ENCODE measurements at places on chromosomes 6 and 20. TPM values are rescaled to one million over a fixed set of nuclear protein-coding genes. Genes with fewer than 3 reads are reported as not detected.
A peak's percentile ranks its signal among the peaks of the same experiment; 100 is the strongest.

The RALGAPB gene
- total RNA-seq = 36.1 TPM

The DDX43 gene
- 0.30 TPM for total RNA-seq

The TINAG gene
- total RNA-seq = 0.20 TPM

The CCN5 gene
- 0.20 TPM for total RNA-seq

The HTR1E gene
- not detected for total RNA-seq

The SLC44A4 gene
- total RNA-seq = 0.10 TPM

The PRR18 gene
- total RNA-seq = 0.20 TPM

The IFT52 gene
- 37.3 TPM for total RNA-seq

The CDH26 gene
- 6.5 TPM for total RNA-seq

- no peak for DNase-seq
Observed at GRCh38 chr6:136747507-136747906, 44.8 kb downstream of the MAP3K5 start.

GRCh38 chr6:8321671-8322404 is 113.5 kb downstream of the SLC35B3 start:
- no peak for DNase-seq

DNA sequence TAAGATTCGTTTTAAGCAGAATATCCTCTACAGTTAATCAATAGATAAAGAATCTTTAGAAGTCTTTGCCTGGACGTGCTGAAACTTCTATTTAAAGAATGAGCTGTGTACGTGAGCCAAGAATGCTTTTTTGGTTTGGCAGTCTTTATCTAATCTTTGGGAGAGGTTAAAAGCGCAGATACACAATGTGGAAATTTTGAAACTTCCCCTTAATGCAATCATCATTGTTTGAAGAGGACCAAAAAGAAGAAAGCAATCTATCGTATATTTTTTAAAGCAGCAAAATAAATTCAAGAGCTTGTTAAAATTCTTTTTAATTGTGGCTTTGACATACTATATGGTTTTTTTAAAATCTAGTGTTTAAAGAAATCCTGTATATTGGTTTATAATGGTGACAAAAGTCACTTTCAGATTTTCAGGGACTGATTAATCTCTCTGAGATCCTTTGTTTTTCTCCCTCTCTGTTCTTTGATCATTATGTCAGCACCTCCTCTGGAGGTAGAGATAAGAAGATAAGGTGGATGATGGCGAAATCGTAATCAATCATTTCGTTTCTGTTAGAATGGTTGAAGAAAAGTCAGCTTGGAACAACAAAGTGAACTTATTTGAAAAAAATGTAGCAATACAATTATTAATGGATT is 92.1 kb upstream of the FAM184A start:
- peak; percentile 78 for DNase-seq

- no peak for DNase-seq
Observed at GRCh38 chr6:137846274-137846673, 20.8 kb upstream of the TNFAIP3 start.

GRCh38 chr20:9408422-9409300 is 105.7 kb upstream of the LAMP5 start:
- DNase-seq = no peak

GRCh38 chr6:5082487-5083306 is 2.4 kb upstream of the PPP1R3G start:
- no peak for DNase-seq

DNA sequence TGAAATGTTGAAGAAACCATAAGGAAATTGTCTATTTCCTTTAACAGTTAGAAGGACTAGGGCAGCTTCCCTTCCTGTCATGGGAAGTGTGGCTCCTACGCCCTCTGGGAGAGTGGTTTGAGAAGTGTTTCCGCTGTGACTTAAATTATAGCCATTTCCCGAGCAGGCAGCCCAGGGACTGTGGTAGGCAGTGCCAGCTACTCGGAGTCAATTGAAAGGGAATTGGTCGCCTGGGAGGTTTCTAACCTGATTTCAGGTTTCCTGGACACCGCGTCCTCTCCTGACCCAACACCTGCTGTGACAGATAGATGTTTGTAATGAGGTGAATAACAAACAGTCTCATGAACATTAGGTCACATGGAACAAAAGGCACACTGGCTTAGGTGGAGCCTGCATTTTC is 256.1 kb upstream of the PLCB4 start:
- DNase-seq = no peak

DNA sequence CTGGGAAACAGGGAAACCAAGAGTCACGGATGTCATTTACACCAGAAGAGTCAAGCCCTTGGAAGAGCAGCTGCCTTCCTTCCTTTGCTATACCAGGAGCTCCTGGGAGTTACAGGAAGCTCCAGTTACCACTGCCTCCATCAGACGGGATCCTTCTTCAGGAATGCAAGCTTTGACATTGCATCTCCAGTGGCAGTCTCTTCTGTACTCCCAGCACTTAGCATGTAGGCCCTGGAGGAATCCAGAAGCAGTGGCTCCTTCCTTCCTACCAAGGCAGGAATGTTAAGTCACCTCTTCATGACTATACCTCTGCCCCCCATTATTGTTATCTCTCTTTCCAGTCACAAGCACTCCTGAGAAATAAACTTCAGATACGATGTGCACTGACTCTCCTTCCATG is 836.0 kb downstream of the MAFB start:
- no peak for DNase-seq

DNA sequence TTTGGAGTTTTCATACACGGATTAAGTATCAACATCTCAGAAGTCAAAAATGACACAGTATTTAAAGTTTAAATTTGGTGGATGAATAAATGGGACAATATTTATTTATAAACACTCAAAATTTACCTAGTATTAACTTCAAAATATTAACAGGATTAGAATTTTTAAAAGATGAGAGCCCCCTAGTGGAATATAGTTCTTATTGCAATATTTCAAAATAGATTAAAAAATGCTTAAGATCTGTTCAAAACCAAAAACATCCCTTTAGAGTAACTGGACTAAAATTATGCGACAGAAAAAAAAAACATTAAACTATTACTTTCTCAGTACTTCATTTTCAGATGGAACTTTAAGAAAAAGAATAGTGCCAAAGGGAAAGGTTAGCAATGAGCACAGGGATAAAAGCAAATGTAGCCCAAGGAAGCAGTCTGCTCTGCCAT is 56.6 kb downstream of the SNX14 start:
- no peak for DNase-seq

- DNase-seq = no peak
Observed at GRCh38 chr6:132853059-132853458, 38.7 kb downstream of the RPS12 start.
